ENCODE measurements at places on chromosomes 11 and 22.

DNA sequence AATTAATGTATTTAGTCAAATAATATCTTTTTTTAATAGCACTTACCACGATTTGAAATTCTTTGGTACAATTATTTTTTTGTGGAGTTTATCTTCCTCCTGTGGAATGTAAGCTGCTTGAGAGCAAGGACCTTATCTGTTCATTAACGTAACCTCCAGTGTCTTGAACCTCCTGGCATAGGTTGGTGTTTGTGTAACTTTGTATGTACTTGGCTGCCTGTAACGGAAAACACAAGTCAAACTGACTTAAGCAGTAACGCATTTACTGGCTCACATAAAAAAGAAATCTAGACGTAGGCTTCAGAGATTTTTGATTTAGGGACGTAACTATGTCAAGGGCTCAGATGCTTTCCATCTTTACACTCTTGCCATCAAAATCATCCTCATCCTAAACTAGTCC, 56.1 kb downstream of the ARHGEF12 start:
- DNase-seq: no peak

GRCh38 chr22:33520904-33521780, 399.1 kb downstream of the LARGE1 start:
- no peak for DNase-seq

- no peak for DNase-seq
Measured at GRCh38 chr22:37267661-37268413, 14.5 kb upstream of the CYTH4 start.

DNA sequence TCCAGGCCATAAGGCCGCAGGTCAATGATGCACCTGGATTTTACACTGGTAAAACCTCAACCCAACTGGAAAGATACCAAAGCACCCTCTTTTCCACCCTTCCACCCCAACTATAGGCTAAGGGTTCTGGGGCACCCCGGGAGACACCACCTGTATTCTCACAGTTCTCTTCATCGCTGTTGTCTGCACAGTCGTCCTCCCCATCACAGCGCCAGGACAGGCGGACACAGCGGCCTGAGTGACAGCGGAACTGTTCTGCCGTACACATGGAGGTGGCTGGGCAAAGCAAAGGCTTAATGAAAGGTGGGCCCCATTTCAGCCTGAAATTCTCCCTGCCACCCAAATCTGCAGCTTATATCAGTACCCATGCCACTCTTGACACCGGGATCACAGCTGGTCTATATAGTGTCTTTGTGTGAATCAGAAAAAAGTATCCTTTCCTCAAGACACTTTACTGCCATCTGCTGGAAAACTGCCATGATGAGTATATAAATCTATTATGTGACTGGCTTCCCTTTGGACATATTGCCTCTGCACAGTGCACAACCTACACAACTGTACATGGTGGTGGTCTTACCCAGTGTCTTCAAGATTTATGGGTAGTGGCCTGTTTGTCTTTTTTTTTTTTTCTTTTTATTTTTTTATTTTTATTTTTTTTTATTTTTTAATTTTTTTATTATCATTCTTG, 21.5 kb downstream of the LRP4 start:
- DNase-seq: no peak

GRCh38 chr22:28716686-28717085, 24.9 kb downstream of the CHEK2 start:
- DNase-seq: no peak

GRCh38 chr11:75341612-75342011, 9.8 kb downstream of the ARRB1 start:
- no peak for DNase-seq

DNA sequence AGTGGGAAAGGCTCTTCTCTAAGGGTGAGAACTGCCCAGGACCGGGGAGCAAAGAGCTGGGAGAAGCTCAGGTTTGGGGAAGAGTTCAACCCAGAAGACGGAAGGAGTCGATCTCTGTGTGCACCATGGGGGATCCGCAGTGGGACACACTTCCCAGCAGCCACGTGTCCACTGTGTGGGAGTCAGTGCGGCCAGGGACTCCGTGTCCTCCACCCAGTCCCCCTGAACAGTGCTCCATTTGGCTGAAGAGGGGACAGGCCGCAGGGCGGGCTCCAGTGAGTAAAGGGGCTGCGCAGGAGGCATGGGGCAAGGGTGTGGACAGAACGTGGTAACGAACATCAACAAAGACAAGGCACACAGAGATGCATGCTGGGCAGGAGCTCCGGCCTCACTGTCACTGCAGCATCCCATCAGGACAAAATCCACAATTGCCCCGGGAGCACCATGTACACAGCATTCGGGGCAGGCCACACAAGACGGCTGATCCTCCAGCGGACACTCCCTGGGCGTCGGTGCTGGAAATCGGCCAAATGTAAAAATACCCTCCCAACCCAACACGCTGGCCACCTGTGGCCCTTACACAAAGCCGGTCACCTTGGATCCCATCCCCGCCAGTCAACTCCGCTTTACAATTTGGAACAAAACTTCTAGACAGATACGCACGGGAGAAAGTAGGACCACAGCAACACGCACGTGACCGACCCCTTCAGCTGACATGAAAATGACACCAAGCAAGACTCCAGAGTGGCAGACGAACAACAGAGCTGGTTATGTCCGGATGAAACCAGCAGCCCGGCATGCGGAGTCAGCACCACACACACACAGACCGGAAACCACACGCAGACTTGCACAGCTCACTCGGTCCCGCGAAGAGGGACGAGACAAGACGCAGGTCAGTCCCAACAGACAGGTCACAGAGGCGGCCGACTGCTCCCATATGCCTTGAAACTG, 366.8 kb downstream of the SHANK2 start:
- no peak for DNase-seq

DNA sequence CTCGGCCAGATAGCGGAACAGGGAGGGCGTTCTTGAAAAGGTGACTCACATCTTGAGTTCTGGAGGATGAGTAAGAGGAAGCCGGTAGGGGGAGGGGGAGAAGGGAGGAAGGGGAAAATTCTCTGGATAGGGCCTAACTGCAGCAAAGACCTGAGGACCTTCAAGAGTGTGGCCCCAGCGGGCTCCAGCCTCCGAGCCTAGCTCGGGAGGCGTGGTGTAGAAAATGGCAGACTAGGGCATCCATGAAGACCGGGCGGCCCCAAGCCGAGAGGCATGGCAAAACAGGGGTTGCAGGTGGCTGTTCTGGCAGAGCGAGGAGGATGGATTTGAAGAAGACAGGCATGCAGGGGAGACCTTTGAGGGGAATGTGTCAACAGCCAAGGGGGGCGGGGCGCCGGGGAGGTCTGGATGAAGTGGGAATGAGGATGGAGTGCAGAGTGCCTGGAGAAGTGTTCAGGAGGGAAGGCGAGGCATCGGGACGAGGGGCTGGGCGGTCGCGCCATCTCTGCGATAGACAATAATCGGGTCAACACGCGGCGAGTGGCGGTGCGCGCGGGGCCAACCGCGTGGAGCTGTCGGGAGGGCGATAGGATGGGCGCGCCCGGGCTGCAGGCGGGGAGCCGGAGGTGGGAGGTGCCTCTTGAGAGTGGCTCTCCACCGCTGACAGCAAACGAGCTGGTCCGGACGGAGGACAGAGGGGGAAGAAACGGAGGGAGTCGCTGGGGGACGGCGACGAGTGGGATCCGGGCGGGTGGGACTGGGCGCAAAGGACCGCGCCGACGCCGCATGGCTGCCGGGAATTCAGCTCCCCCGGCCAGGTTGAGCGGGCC, 40.0 kb upstream of the CREB3L1 start:
- no peak for DNase-seq

- no peak for DNase-seq
Measured at GRCh38 chr11:71284525-71285092, 32.2 kb upstream of the SHANK2 start.

DNA sequence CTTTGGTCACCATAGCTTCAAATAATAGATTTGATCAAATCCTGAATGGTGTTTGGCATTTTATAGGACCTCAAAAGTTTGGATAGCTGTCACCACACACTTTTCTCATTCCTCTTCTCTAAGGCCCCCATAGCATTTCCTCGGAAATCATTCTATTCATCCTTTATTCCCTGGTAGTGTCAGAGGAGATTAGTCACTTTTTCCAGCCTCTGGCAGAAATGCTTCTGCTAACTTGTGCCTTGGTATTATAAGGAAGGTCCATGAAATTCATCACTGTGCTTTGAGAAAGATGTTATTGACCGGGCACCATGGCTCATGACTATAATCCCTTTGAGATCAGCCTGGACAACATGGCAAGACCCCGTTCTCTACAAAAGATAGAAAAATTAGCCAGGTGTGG, 19.7 kb upstream of the NUP160 start:
- no peak for DNase-seq

- DNase-seq: no peak
Measured at GRCh38 chr11:134610116-134610910, 198.3 kb upstream of the B3GAT1 start.

- no peak for DNase-seq
Measured at GRCh38 chr11:113991170-113991569, 16.3 kb downstream of the HTR3A start.

- no peak for DNase-seq
Measured at GRCh38 chr22:27151407-27151806, 494.0 kb downstream of the MIAT start.
